Upper lobe of left lung (tissue), 6 donors: ENCODE measurements at places on chromosomes 7 and 10. TPM values are rescaled to one million over a fixed set of nuclear protein-coding genes. Genes with fewer than 3 reads are reported as not detected.

GRCh38 chr7:98073047-98073446 lies 33.6 kb upstream of the LMTK2 start:
- H3K27me3 ChIP-seq: no peaks in the 10 kb centered on the region
- no peaks in the 10 kb centered on the region for H3K36me3 ChIP-seq
- DNase-seq: no peak
- no peak overlapping the region for H3K4me3 ChIP-seq

- H3K4me3 ChIP-seq: no peak overlapping the region
- DNase-seq: no peak
- no peak overlapping the region for H3K27ac ChIP-seq
- no peaks in the 10 kb centered on the region for H3K27me3 ChIP-seq
- peaks cover 17% of the 10 kb centered on the region for H3K4me1 ChIP-seq
- H3K36me3 ChIP-seq: no peaks in the 10 kb centered on the region
These were observed 36.7 kb downstream of the CDK6 start for GRCh38 chr7:92799446-92800211.

GRCh38 chr7:50721661-50722259 lies 60.9 kb downstream of the GRB10 start:
- H3K27me3 ChIP-seq: no peaks in the 10 kb centered on the region
- no peak for DNase-seq
- H3K4me1 ChIP-seq: peaks cover 42% of the 10 kb centered on the region

DNA sequence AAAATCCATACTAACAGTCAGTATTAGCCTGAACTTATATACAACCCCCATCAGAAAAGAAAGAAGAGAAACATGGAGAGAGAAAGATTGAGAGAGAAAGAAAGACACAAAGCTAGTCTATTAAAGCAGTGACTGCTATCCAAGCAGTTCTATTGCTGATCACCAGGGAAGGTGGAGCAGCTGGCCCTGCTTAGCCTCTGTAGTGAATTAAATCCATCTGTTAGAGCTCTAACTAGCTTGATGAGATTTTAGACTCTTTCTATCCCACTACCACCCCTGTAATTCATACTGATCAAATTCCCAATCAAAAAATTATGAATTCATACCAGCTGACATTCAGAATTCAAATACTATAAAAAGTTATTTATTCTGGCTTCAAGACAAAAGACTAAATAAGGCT lies 486.0 kb upstream of the LRRN3 start:
- H3K27me3 ChIP-seq: no peaks in the 10 kb centered on the region
- H3K27ac ChIP-seq: no peak overlapping the region
- no peaks in the 10 kb centered on the region for H3K36me3 ChIP-seq
- H3K4me1 ChIP-seq: no peaks in the 10 kb centered on the region
- no peak for DNase-seq

RTKN2 gene
- total RNA-seq: 99.5 TPM

DNA sequence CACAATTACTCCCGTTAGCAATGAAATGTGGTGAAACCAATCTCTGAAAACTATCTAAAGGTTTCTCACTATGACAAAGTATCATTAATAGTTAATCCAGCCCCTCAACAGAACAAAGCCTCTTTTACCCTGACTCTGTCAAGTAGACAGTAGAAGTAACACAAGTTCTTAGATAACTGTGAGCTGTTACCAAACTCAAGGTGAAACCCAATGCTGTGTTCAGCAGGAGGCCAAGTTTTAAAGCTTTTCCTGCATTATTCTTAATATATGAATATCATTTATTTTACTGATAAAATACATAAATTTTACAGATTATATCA lies 109.1 kb downstream of the SRPK2 start:
- no peaks in the 10 kb centered on the region for H3K27me3 ChIP-seq
- no peak for DNase-seq
- H3K4me3 ChIP-seq: no peak overlapping the region
- H3K4me1 ChIP-seq: no peaks in the 10 kb centered on the region
- no peaks in the 10 kb centered on the region for H3K36me3 ChIP-seq

DNA sequence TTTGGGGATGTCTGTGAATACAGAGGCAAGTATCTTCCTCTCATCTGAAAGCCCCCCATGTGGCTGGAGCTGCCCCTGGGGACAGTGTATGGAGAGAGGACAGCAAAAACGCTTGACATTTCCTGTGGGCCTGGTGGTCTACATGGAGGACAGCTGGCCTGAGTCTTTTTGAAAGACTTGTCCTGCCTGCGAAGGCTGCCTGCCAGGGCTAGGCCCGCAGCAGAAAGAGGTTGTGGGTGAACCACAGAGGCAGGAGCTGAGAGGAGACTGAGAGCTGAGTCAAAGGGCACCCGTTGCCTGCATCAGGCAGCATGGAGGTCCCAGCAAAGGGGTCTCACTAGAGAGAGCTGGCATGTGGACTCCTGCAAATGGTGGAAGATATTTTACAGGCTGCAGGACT lies 66.4 kb downstream of the KAT6B start:
- no peaks in the 10 kb centered on the region for H3K27me3 ChIP-seq
- peaks cover 16% of the 10 kb centered on the region for H3K4me1 ChIP-seq
- H3K4me3 ChIP-seq: no peak overlapping the region
- no peaks in the 10 kb centered on the region for H3K36me3 ChIP-seq
- no peak overlapping the region for H3K27ac ChIP-seq
- DNase-seq: no peak
